ENCODE measurements at places on chromosomes 4 and X. TPM values are rescaled to one million over a fixed set of nuclear protein-coding genes. Genes with fewer than 3 reads are reported as not detected.

SOD3 gene
- 69.1 TPM for total RNA-seq

GLRA2 gene
- total RNA-seq = not detected

LEF1 gene
- 3.2 TPM for total RNA-seq

ZNF157 gene
- total RNA-seq = not detected

TCP11X1 gene
- not detected for total RNA-seq

STARD8 gene
- total RNA-seq = 8.6 TPM

MAGEA11 gene
- total RNA-seq = not detected

SPARCL1 gene
- 1,386 TPM for total RNA-seq

Data from sigmoid colon (tissue), 7 donors.